ENCODE measurements at places on chromosomes 6 and 20.

GRCh38 chr6:43412541-43412940, 14.8 kb upstream of the ABCC10 start:
- no peak for DNase-seq

DNA sequence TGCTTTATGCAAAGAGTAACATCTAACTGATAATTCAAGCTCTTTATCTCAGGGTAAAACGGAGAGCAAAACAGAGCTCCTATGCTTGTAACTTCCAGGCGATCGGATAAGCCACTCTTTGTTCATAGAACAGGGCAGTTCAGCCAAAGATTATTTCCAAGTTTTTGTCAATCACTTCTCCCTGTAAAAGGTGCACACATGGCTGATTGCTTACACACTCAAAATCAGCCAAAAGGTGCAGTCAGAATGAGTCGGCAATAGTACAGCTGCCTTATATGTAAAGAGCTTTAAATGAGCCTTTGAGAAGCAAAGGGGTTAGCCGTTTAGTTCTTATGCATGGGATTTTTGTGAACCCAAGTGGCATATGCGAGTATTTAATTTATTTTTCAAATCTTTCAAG, 449.6 kb upstream of the POU3F2 start:
- no peak for DNase-seq

- DNase-seq, result no peak
These were observed 135.1 kb downstream of the KIF16B start for GRCh38 chr20:16438100-16438499.

DNA sequence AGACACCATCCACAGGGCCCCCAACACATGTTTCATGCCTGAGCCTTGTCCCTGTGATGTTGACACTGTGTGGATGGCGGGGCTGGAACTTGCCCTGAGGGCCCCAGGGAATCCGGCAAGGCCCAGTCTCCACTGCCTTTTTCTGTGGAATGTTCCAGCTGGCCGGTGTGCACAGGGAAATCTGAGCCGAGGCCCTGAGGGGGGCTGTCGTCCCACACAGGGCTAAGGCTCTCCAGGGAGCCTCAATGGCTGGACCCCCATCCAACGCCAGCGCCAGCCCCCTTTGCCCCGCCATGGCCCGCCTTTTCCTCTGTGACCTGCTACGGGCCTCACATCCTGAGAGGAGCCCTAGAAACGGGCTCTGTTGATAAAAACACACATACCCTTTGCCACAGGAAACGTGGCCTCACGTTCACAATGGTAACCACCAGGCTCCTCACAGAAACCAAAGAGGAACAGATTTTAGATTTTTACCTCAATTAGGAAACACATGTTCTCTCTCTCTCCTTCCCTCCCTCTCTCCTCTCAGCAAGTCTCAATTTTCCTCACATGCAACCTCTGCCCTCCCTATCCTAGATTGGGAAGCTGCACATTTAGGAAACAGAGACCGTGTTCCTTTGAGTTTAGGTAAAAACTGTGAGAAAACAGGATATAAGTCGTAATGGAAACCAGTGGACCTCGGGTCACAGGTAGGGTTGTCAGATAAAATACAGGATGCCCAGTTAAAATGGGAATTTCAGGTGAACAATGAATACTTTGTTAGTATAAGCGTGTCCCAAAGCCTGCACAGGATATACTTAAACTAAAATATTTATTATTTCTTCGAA, 13.7 kb upstream of the ZNF831 start:
- no peak for DNase-seq

DNA sequence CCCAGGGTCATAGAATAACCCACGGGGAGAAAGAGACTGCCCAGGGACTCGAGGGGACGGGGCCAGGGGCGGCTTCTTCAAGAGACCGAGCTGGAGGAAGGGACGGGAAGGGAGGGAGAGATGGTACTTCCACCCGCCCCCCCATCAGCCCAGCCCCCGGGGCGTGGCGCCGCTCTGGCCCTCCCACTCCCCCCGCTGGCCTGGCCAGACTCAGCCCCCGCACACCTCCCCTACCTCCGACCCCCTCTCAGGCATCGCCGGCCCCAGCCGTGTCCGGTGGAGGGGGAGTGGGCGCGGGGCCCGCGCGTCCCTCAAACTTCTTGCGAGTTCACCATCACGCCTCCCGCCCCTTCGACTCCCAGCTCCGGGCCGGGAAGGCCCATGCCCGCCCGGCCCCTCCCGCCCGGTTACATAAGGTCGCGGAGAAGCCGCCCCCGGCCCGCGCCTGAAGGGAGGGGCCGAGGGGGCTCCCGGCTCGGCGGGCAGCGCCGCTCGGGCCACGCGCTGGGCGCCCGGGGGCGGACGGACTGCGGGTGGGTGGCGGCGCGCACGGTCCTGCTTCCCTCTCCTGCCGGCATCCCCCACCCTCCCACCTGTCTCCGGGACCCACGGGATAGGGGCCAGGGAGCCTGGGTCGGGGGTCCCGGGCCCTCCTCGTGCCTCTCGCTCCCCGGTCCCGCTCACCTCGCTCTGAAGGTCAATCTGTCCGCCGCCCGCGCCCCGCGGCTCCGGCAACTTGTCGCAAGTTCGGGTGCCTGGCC, 562 bp downstream of the TFEB start:
- DNase-seq, result no peak

Data from GM12878 (cell line).